AG08396 (cell line): ENCODE measurements at places on chromosomes 5 and 9.

GRCh38 chr5:109874108-109874507 lies 184.4 kb downstream of the MAN2A1 start:
- no peak for DNase-seq

GRCh38 chr5:27458287-27458686 lies 419.9 kb upstream of the CDH9 start:
- no peak for DNase-seq

DNA sequence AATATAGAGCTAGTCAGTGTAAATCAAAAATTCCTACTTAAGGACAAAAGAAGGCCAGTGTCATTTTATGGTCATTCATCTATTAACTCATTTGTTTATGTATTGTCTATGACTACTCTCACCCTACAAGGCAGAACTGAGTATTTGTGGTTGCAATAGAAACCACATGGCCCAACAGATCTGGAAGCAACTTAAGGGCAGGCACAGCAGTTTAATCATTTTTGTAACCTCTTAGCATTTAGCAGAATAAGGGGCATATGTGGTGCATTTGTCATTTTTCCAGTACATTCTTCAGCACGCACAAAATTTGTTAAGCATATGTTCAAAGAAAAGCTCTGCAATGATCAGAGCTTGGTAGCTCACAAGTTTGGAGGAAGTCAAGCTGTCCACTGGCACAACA lies 1.1 kb downstream of the FKBP15 start:
- DNase-seq, result peak; percentile 23

- no peak for DNase-seq
These were observed 40.6 kb downstream of the SEMA5A start for GRCh38 chr5:9505225-9505624.

DNA sequence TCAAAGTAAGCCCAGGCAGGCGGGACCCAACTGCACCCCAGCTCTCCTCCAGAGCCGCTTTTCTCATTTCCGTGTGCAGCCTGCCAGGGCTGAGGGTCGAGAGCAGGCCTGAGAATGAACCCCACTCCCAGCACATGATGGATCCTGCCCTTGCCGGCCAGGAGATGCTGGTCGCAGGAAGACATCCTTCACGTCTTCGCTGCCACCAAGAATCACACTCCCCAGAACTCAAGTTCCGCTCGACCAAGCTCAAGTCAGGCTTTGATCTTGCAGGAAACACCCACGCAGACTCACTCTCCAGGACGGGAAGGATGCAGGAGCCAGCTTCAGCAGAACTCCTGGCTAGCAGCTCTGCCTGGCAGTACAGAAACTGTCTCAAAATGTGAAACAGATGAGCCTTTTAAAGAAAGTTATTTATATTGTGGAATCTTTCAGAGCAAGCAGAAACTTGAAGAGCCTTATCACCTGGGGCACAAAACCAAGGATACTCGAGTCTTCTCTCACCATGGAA lies 102.4 kb downstream of the ROR2 start:
- peak; percentile 31 for DNase-seq
